ENCODE measurements at places on chromosomes 12 and 14.

GRCh38 chr14:93331728-93332396 lies 974 bp downstream of the BTBD7 start:
- no peak for DNase-seq

DNA sequence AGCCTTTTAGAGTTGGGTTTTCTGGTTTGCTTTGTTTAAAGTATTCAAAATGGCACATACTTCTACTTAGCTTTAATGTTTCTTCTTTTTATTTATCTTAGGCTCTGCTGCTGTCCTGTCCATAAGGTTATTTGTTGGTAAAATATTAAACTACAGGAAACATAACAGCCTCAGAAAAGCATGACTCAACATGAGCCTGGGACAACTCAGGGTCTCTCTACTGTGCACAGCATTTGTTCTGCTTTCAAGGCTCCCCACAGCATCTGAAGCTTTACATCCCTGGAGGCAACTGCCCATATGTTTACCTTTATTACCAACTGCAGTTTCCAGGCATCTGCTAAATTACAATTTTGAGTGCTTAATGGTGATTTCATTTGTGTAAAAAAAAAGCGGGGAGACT lies 954.2 kb upstream of the FBXO33 start:
- DNase-seq, result no peak

DNA sequence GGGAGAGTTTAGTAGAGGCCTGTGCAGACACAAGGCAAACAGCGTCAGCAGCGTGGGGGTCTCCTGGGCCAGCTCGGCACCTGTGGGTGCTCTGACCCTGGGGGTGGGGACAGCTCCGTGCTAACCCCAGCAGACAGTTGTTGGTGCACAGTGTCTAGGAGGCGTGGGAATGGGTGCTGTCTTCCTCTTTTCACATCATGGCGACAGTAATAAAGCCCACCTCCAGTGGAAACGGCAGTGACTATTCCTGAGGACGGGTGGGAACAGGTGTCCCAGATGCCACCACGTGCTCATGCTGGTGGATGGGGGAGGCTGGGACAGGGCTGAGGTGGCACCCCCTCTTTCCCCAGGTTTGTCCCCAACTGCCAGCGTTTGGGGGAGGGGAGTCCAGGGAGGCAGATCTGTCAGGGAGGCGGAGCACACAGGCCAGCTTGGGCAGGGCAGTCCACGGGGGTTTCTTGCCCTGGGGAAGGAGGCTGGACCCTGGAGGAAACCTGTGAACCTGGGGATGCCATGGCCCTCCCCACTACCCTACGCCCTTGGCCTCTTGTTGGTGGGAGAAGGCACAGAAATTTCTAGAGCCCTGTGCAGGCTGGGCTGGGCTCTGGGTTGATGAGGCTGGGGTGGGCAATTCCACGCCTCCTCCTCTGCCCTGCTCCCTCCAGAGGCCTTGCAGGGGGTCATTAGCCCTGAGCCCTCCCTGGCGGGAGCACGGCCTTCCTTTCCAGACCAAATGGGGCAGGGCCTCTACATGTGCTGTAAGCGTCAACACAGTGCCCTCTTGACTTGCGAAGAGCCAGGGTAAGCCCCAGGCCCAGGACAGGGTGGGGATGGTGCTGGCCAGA lies 3.8 kb downstream of the ZBTB42 start:
- no peak for DNase-seq

DNA sequence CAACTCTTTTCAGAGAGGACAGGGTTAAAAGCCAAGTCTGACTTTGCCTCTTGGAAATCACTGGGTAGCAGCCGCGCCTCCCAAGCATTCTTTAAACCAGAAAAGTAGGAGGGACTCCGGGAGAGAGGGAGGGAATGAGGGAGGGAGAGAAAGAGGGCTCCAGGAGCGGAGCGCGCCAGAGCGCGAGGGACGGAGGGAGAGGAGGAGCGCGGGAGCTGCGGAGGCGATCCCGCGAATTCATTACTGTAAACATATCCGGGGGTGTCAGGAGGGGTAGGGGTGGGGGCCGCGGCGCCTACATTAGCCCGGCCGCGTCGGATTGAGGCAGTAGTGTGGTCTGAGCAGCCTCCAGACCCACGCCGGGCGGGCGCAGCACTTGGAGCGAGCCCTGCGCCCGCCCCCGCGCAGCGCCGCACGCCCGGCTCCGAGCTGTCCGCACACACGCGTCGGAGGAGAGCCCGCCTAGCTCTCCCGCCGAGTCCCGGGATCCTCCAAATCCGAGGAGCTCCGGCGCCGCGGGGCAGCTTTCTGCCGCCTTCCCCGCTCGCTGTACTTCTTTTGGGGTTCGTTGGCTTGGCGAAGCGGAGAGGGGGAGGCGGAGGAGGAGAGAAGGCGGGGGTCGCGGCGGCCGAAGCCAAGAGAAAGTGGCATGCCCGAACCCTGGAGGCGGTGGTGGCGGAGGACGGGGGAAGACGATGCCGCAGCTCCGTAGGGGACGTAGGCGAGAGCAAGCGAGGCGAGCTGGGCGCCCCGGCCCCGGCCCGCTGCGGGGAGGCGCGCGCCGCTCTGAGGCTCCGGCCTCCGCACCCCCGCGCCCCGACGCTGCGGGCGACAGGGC lies 3.3 kb downstream of the FLRT2 start:
- DNase-seq, result no peak

DNA sequence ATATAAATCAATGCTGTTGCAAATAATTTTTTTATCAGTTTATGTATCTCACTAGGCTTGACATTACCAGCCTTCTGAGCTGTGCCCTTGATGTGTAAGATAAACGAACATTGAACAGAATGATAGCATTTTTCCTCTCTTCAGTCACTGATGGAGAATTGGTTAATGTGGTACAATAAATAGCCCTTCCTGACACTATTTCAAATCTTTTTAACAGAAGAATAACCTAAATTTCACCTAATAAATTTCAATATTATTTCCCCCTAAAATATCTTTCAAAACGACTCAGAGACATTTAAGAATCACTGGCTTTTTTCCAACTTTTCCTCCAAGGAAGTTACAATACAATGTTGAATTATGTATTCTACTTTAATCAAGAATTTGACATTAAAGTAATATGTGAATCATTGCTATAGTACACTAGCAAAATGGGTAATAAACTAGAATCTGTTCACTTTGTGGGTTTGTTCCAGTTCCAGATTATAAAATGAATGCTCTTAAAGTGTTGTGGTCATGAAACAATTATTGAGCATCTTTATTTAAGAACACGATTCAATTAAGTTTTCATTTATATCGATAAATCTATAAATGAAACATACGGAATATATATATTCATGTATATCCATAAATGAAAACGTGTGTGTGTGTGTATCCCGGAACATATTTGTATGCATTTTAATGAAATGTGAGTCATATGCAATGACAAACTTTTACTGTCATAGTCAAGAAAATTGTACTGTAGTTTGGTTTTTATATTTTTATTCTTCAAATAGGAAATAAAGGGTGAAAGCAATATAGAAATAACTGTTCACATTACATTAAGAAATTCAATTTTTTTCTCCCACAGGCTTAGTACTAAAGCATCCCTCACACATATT lies 2.5 kb upstream of the ATP2B1 start:
- no peak for DNase-seq

DNA sequence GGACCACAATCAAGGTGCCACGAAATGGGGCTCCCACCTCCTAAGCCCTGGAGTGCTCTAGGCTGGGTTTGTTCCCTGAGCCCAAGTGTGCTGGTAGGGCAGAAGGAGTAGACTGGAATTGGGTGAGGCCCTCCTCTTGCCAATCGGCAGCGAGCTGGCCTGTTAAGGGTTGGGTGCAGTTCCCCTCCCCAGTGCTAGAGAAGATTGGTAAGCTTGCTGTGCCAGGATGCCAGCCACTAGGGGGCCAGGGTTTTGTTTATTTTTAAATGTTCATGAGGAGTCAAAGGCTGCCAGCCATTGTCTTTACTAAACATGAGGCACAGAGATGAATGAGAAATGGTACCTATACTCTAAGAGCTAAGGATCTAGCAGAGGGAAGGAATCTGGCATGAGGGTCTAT lies 79.7 kb downstream of the SPTB start:
- no peak for DNase-seq

- no peak for DNase-seq
Observed at GRCh38 chr14:104390941-104391901, 188.3 kb upstream of the C14orf180 start.

- DNase-seq, result no peak
Observed at GRCh38 chr12:49243631-49244030, 21.3 kb upstream of the TUBA1C start.

DNA sequence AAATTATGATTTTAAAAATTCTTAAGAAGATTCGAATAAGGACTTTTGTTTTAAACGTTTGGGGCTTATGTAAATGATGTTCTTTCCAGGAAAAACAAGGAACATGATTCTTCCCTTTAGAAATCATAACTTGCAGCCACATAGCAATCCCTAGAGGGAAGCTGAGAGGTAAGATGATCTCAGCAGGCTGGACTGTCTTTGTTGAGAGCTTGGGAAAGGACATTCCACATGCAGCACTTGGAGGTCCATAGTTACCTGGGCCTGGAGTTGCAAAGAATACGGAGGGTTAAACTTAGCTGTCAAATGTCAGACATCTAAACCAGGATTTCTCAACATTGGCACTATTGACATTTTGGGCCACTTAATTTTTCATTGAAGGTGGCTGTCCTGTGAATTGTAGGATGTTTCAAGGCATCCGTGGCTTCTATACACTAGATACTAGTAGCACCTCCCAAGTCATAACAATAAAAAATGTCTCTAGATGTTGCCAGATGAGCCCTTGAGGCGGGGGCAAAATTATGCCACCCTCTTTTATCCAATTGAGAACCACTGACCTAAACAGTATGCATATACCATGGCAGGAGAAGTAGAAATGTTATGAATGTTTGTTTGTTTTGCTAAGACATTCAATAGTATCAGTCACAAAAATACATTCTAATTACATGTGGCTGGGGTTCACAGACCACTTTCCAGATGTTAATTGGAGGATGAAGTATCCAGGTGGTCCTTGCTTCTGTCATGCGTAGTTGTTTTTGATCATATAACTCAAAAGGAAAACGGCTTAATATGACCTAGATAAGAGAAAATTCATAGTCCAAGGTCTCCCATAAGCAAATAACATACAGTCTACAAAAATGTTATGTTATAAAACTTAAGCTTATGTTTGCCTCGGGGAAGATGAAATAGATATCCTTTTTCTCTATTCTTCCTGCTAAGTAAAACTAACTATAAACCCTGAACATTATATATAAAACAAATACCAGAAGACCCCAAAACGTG lies 30.5 kb downstream of the TTC6 start:
- DNase-seq, result no peak

DNA sequence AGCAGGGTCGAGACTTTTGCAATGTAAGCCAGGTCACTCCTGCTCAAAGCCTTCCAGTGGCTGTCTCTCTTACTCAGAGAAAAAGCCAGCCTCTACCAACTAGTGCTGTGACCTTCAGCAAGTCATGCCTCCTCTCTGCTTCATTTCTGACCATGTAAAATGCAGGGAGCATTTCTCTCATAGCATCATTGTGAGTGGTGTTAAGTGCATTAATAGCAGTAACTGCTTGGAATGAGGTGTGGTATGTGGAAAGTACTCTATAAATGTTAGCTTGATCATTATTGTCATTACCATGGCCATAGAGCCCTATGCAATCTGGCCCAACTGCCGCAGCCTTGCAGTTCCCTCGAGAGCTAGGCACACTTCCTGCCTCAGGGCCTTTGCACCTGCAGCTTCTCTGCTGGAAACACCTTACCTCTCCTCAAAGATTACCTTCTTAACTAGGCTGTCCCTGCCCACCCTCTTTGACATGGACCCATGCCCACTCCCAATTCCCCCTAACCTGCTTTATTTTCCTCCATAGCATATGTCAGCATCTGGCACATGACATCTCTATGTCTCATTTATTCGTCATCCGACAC lies 10.9 kb downstream of the PLEKHD1 start:
- no peak for DNase-seq

GRCh38 chr12:57089271-57090245 lies 644 bp downstream of the NAB2 start:
- DNase-seq, result peak; percentile 22

DNA sequence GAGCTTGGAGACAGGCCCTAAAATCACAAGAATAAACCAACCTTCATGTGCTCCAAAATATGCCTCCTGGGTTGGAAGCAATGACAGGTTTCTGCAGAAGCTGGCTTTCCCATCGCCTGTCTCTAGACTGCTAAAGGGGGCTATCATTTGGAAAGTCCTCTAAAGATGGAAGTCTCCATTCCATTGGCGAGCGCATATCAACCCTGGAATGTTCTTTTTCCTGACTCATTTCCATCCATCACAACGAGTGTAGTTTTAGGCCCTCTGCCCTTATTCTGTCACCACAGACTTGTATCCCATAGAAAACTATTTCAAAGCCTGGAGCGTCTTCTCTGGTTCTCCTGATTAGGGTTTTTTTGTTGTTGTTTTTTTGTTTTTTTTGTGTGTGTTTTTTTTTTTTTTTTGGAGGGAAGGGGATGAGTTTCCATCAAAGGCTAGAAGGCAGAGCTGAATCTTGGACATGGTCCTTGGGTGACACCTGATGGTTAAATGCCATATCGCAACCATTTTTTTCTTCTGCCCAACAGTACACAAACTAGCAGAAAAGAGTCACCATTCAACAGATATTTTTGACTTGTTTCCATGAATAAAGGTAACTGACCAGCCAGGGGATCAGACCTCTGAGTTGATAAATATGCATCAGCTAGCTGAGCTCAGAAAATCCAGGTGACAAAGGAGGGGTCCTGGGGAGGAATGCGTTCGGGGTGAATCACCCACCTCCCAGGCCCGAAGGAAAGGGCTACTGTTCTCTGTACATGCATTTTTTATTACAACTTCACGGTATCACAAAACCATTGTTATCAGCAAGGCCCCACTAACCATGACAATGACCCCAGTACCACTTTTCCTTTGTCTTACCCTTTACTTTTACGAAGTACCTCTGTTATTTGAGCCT lies 40.5 kb downstream of the KCNA5 start:
- no peak for DNase-seq

Measured in CD4-positive, alpha-beta T cell treated with Interferon gamma for 1 hour (primary cell).